ENCODE measurements at places on chromosomes 1 and 21.

GRCh38 chr1:38953433-38953860 is 11.8 kb upstream of the RHBDL2 start:
- H3K27me3 ChIP-seq, result no peaks in the 10 kb centered on the region
- DNase-seq, result no peak
- no peaks in the 10 kb centered on the region for H3K36me3 ChIP-seq

DNA sequence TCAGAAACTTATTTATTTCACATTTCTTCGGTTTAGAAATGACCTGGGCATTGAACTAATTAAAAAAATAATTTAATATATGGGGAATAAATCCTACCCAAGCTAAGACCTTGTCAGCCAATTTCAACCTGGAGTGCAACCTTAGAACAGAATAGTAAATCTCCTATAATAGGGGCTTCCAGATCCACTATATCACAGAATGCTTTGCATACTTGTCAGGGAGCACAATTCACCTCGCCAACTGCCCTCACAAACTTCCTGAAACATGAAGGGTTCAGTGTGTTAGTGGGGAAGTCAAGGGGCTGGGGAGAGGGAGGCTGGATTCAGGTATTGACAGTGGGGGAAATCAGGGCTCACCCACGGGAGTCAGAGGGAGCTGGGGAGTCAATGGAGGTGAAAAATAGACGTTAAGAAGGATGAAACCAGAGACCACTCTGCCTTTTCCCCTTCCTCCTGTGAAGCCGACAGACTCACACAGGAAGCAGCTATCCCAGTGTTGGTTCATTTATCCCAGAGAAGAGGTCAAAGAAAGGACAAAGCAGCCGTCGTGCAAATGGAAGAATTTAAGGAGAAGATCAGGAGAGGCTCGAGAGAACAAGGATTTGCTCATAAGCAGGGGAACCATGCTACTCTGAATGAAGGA is 453.3 kb downstream of the NUF2 start:
- H3K27me3 ChIP-seq, result no peaks in the 10 kb centered on the region
- H3K36me3 ChIP-seq, result no peaks in the 10 kb centered on the region
- no peak overlapping the region for H3K27ac ChIP-seq

DNA sequence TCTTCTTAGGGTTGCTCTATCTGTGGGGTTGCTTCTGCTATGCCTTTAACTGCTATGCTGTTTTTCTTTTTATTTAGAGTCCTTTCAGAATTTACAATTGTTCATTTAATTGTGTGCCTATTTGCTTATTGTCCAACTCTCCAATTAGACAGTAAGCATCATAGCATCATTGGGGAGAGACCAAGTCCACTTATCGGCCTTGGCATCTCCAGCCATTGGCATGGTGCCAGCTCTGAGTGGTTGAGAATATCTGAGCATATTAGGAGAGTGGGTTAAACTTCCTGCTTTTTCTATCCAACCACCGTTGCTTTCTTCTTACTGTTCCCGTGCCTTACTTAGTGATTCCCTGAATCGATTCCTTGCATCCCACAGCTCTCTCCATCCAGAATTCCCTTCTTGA is 535.0 kb downstream of the AJAP1 start:
- no peaks in the 10 kb centered on the region for H3K4me1 ChIP-seq
- no peak overlapping the region for H3K27ac ChIP-seq
- H3K4me3 ChIP-seq, result no peak overlapping the region
- no peaks in the 10 kb centered on the region for H3K27me3 ChIP-seq
- no peak for DNase-seq

DNA sequence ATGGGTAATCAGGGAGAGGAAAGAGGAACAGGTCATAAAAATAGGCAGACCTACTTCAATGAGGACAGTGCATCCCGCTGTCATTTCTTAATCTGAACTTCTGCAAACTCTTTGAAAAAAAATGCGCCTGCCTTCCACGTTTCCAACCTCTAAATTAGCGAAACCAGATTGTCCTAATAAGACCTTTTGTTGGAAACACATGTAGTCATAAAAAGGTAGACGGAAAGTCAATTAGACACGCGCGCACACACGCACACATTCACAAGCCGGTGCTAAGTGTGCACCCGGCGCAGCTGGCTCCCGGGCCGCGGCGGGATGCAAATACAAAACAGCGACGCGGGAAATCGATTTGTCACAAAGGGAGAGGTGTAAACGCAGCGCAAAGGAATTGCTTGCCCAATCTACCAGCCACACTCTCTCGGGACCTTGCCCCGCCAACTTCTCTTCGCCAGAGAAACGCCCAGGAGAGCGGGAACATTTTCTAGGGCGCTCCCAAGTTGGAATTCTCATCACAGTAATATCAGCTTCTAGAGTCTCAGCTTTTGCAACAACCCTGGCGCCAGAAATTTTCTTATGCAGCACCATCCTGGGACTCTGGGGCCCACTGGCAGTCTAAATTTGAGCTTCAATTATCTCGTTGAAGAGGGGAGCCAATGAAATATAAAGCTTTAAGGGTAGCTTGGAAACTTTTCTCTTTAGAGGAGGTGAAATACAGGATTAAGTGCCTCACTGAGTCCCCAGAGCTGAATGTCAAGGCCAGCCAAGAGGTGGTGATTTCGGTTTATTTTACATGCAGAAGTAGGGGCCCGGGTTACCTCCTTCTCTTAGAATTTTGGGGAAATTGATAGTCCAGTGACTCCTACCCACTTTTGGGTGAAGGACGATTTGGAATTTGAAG is 4.5 kb downstream of the PRRX1 start:
- no peak overlapping the region for H3K27ac ChIP-seq
- H3K4me3 ChIP-seq, result no peak overlapping the region
- H3K4me1 ChIP-seq, result no peaks in the 10 kb centered on the region
- no peaks in the 10 kb centered on the region for H3K36me3 ChIP-seq
- no peaks in the 10 kb centered on the region for H3K27me3 ChIP-seq

GRCh38 chr21:16250273-16250672 is 520.5 kb downstream of the USP25 start:
- no peaks in the 10 kb centered on the region for H3K27me3 ChIP-seq
- no peaks in the 10 kb centered on the region for H3K36me3 ChIP-seq
- no peak for DNase-seq
- no peaks in the 10 kb centered on the region for H3K4me1 ChIP-seq

GRCh38 chr1:241271427-241271826 is 85.6 kb downstream of the RGS7 start:
- no peaks in the 10 kb centered on the region for H3K36me3 ChIP-seq
- no peak overlapping the region for H3K4me3 ChIP-seq
- no peaks in the 10 kb centered on the region for H3K27me3 ChIP-seq
- H3K4me1 ChIP-seq, result no peaks in the 10 kb centered on the region
- DNase-seq, result no peak

DNA sequence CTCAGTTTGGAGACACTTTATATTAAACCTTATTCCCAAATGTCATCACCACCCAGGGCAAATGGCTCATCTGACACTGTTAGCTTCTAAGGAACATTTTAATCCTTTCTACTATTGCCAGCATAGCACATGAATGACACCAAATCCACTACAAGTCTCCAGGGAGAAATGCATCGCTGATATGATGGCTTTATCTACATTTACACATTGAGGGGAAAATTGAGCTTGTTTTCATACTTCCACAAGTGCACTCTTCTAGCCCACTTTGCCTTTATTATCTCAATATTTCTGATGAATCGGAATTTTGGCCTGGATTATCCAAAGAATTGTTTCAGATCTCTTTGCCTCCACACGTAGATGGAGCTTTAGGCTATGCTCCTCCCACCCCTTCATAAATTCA is 75.4 kb downstream of the RUNX1 start:
- DNase-seq, result no peak
- H3K36me3 ChIP-seq, result no peaks in the 10 kb centered on the region
- H3K4me3 ChIP-seq, result no peak overlapping the region
- no peaks in the 10 kb centered on the region for H3K4me1 ChIP-seq
- H3K27me3 ChIP-seq, result no peaks in the 10 kb centered on the region

DNA sequence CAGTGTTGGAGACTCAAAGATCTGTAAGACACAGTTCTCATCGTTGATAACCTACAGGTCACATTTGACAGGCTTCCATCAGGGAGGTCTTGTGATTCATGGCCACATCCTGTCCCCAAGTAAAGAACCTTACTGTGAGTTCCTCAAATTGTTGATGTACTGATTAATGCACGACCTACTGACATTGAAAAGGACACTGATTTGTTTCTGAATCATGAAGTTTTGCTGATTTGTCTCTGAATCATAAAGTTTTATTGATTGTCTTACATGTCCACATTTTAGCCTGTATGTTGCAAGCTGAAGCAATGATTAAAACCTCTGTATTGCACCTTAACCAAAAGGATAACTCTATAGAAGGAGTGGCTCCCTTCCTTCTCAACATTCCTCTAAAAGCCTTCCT is 476.3 kb upstream of the RUNX1 start:
- no peaks in the 10 kb centered on the region for H3K36me3 ChIP-seq
- H3K27me3 ChIP-seq, result no peaks in the 10 kb centered on the region

- DNase-seq, result no peak
- H3K27me3 ChIP-seq, result no peaks in the 10 kb centered on the region
- H3K27ac ChIP-seq, result no peak overlapping the region
- no peaks in the 10 kb centered on the region for H3K36me3 ChIP-seq
- no peak overlapping the region for H3K4me3 ChIP-seq
- no peaks in the 10 kb centered on the region for H3K4me1 ChIP-seq
These were observed 6.6 kb upstream of the FOXE3 start for GRCh38 chr1:47409311-47410067.

DNA sequence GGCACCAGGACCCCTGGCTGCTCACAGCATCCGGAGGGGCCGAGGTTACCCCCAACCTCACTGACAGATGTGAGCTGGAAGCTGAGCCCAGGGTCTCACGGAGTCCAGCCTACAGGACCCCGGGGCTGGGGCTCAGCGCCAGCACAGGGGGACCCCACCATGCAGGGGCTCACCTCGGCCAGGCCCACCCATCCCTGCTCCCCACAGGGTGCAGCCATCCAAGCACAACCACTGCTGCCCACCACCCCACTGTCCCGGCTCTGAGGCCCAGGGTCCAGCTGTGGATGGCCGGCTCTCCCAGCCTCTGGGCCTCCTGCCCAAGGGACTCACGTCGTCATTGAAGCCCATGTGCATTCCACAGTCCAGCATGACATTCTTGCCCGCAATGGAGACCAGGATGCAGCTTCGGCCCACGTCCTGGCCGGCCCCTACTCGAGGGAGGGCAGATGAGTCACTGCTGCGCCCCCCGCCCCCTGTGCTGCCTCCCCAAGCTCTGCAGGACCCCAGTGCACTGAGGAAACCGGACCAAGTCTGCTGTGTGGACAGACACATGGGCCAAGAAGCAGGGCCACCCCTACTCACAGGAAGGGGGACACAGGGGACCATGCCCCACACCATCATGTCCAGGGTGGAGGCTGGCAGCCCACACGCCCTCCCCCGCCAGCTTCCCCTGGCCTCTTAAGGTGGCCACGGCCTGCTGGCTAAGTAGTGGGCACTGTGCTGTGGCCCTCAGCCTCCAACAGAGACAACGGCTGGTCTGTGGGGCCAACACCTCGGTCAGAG is 3.6 kb downstream of the INTS11 start:
- H3K27me3 ChIP-seq, result no peaks in the 10 kb centered on the region
- H3K27ac ChIP-seq, result no peak overlapping the region
- peaks cover 55% of the 10 kb centered on the region for H3K4me1 ChIP-seq
- H3K36me3 ChIP-seq, result peaks cover 6% of the 10 kb centered on the region

DNA sequence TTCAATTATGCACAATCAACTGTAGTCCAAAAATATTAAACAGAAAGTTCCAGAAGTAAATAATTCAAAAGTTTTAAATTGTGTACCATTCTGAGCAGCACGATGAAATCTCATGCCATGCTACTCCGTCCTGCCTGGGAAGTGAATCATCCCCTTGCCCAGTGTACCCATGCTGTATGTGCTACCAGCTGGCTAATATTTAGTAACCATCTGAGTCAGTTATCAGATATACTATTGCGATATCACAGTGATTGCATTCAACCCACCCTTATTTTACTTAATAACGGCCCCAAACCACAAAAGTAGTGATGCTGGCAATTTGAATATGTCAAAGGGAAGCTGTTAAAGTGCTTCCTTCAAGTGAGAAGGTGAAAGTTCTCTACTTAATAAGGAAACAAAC is 56.2 kb downstream of the EVI5 start:
- no peaks in the 10 kb centered on the region for H3K4me1 ChIP-seq
- H3K27me3 ChIP-seq, result no peaks in the 10 kb centered on the region
- H3K36me3 ChIP-seq, result no peaks in the 10 kb centered on the region
- no peak overlapping the region for H3K4me3 ChIP-seq
- no peak for DNase-seq

GRCh38 chr1:202124142-202124541 is 1.4 kb downstream of the GPR37L1 start:
- H3K27me3 ChIP-seq, result no peaks in the 10 kb centered on the region
- no peak overlapping the region for H3K27ac ChIP-seq
- no peak overlapping the region for H3K4me3 ChIP-seq
- no peak for DNase-seq

DNA sequence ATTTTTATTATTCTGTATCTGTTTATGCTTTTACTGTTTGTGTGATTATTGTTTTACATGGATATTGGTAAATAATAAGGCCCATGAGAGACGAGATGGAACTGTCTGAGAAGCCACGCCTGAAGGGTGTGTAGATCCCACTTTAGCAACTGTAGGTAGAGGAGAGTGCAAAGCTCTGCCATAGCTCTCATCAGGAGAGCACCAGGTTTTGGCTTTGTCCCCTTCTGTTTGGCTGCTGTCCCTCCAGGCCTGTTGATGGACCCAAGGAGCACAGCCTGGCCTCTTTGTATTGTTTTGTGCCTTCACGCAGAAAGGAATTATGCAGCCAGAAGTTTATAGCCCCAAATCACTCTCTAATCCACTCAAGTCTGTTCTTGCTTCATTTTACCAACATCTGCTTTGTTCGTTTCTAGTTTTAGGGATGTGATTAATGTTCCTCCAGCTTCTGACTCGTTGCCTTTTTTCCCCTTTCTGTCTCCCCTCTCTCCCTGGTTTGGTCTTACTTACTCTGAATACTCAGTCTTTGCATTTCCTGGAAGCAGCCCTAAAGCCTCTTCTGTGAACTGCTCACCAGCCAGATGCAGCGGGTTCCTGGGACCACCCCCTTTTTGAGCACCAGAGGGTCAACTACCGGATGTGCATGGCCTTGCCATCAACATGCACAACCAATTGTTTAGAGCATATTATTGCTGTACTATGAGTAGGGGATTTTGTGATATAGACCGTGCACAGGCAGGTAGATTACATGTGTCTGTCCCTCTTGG is 127.3 kb downstream of the HHAT start:
- H3K36me3 ChIP-seq, result no peaks in the 10 kb centered on the region
- no peak overlapping the region for H3K4me3 ChIP-seq
- no peaks in the 10 kb centered on the region for H3K4me1 ChIP-seq
- DNase-seq, result no peak
- H3K27me3 ChIP-seq, result peaks cover 59% of the 10 kb centered on the region

- H3K36me3 ChIP-seq, result no peaks in the 10 kb centered on the region
- peaks cover 13% of the 10 kb centered on the region for H3K4me1 ChIP-seq
- no peak overlapping the region for H3K27ac ChIP-seq
- 0 out of 2 replicates have a peak, but pooled peaks cover 10% of the 10 kb centered on the region for H3K27me3 ChIP-seq
- H3K4me3 ChIP-seq, result no peak overlapping the region
These were observed 35.5 kb upstream of the HHAT start for GRCh38 chr1:210293171-210293607.

GRCh38 chr1:23278717-23279116 is 61.4 kb upstream of the HTR1D start:
- DNase-seq, result no peak
- H3K27ac ChIP-seq, result no peak overlapping the region

GRCh38 chr1:101221945-101222429 is 14.8 kb upstream of the S1PR1 start:
- DNase-seq, result no peak
- no peak overlapping the region for H3K4me3 ChIP-seq
- no peaks in the 10 kb centered on the region for H3K27me3 ChIP-seq
- H3K36me3 ChIP-seq, result no peaks in the 10 kb centered on the region
- H3K27ac ChIP-seq, result no peak overlapping the region
- H3K4me1 ChIP-seq, result no peaks in the 10 kb centered on the region
